Smooth muscle cell of bladder (primary cell): ENCODE measurements at places on chromosomes 11 and 22. TPM values are rescaled to one million over a fixed set of nuclear protein-coding genes. Genes with fewer than 3 reads are reported as not detected.

FAT3 gene
- total RNA-seq: 0.14 and 4.8 TPM in 2 replicates

IL18BP gene
- total RNA-seq: 1.7 and 2.8 TPM in 2 replicates

OR2AG1 gene
- total RNA-seq: not detected in 2 replicates

GAL3ST3 gene
- under 0.01 and 0.14 TPM in 2 replicates for total RNA-seq

MRGPRX4 gene
- under 0.01 TPM in 1 of 2 replicates, not detected in the other for total RNA-seq

PARVB gene
- 13.8 and 25.7 TPM in 2 replicates for total RNA-seq

MS4A3 gene
- total RNA-seq: not detected in 2 replicates
